ENCODE measurements at places on chromosomes 12 and 14.
A peak's percentile ranks its signal among the peaks of the same experiment; 100 is the strongest.

- DNase-seq: no peak
Observed at GRCh38 chr12:94250130-94250529, 101.8 kb downstream of the PLXNC1 start.

GRCh38 chr12:84964048-84964447 is 51.4 kb upstream of the SLC6A15 start:
- DNase-seq: no peak

GRCh38 chr14:100872259-100873095 is 31.0 kb downstream of the RTL1 start:
- no peak for DNase-seq

GRCh38 chr14:101836135-101836534 is 74.6 kb downstream of the PPP2R5C start:
- DNase-seq: no peak

DNA sequence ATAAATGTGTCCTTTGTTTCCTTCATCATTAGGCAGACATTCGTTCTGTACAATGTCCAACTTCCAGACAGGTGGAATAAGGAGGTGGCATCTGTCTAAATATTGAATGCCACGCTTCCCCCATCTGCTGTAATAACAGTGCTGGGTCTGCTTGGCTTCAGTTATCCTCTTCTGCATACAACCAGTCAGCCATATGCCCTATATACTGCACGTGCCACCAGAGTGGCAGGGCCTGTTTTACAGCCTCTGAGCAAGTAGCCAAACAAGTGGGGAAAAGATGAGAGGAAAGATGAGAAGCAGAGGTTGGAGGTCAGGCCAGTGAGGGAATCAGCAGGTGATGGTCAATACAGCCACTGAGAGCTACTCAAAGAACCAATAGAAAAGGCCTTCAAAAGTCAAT is 55.4 kb downstream of the OTX2 start:
- no peak for DNase-seq

- DNase-seq: no peak
Observed at GRCh38 chr14:72906879-72907278, 13.0 kb upstream of the DPF3 start.

DNA sequence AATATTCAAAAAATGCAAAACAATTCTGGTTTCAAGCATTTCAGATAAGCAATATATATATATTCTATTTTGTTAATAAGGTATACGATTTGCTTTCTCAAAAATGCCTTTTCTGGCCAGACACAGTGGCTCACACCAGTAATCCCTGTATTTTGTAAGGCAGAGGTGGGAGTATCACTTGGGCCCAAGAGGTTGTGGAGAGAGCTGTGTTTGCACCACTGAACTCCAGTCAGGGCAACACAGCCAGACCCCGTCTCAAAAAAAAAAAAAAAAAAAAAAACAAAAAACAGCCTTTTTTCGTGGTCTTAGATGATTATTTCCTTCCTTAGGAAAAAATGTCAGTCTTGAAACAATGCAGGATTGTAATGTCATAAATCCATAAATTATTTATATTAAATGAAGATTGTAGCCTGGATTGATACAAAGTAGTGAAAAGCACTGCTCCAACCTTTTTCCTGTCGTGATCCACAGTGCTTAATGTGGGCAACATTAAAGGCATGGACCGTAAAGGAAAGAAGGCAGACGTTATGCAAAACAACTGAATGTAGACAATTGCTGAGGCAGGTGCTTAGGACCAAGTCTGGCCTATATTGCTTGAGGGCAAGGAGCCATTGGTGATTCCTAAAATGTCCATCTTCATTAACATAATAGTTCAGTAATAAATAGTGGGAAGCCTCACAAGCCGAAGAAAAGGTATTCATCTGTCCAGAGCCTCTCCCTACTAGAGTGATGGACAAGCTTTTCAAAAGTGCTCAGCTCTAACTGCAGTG is 36.8 kb downstream of the RAD52 start:
- no peak for DNase-seq

DNA sequence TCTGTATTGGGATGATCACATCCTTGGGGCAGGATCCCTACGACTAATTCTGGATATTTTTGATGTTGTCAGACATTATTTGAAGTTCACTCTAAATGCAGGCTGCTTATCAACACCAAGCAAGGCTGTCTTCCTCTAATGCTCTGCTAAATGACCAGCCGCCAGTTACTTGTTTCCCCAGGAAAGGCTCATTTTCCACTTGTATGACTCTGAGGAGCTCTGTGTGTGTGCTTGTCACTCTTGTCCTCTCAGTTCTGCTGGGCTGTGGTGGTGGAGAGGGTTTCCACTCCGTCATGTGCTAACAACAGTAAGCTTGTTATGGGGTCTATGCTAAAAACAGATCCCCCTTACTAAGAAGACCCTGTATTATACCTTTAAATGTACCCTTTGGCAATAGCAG is 42.1 kb downstream of the ATL1 start:
- no peak for DNase-seq

GRCh38 chr14:90275820-90276219 is 19.5 kb downstream of the PSMC1 start:
- DNase-seq: no peak

DNA sequence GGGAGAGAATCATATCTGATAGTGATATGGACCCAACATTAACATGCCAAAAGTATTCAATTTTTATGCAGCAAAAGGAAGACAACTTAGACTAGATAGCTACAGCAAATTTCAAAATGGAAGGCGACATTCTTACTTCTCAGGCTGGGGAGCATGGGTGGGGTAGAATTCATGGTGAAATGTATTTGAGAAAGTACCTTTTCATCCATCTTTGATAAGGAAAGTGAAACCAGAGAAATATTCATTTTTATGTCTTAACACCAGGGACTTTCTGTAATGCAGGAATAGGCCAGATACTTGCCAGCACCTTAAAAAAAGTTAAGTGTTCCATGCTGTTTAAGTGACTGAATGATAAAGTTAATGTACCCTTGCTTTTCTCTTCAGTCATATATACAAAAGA is 13.4 kb downstream of the BTG1 start:
- DNase-seq: no peak

DNA sequence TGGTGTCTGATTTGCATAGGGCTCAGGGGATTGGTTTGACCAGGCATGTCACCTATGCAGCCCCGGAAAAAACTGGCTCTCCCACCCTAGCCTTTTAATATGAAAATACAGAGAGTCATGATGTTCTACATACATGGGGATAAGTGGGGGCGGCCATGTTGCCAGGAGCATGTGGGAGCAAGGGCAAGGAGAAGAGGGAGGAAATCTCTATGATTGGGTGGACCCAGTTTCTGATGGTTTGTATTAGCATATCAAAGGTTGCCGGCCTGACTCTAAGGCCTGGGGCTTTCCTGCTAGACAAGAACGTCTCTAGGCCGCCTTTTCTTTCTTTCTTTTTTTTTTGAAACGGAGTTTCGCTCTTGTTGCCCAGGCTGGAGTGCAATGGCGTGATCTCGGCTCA is 123.4 kb upstream of the CPSF6 start:
- DNase-seq: no peak

GRCh38 chr12:74538491-74539258 is 1.0 kb downstream of the ATXN7L3B start:
- DNase-seq: no peak

- no peak for DNase-seq
Observed at GRCh38 chr12:14387219-14387871, 21.9 kb downstream of the ATF7IP start.

DNA sequence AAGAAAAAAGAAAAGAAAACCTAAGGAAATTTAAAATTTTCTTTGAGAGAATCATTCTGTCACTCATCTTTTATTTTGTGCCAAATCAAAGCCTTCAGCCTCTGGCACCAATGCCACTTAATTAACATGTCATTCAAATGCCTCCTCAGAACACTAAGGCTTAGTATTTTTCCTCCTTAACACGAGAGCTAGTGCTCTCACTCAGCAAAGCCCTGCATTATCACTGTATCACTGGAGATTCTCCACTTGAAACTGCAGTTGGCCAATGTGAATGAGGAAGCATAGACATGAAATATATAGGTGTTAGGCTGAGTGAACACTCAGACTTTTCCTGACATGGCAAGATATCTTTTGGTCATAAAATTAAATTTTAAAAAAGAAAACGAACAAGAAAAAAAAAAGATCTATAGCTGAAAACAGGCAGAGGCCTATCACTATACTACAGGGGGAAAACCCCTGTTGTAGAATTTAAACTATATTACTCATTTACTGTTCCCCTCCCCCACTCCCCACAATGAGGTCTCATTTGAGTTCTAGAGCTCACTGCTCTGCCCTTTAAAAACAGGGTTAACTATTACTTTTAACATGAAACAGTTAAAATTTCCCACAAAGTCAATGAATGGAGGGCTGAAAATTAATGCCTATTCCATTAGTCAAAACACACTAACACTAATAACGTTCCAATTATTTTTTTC is 5.1 kb downstream of the MBIP start:
- DNase-seq: peak; percentile 5

Data from stimulated activated CD8-positive, alpha-beta memory T cell treated with anti-CD3 and anti-CD28 coated beads, Interleukin-2, amount 100 ng/mL, for 48 hours (primary cell).